Peyer's patch (tissue), 4 donors: ENCODE measurements at places on chromosomes 4 and X.

DNA sequence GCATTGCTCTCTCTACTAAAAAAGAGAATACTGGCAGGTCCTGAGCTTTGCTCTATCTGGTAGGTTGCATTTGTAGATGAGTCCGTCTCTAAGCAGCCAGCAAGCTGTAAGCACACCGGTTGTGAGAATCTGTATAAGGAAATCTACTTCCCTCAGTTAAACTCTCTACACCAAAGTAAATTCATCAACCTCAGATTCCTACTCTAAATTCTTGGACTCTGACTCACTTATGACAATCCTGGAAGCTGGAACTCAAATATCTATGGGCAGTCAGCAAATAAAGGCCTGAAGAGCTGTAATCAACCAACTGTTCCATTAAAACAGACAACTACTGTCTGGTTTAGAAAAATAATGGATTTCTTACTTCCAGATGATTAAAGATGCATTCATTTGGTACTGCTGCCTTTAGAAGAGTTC, 37.9 kb downstream of the FAT1 start:
- DNase-seq: no peak

GRCh38 chrX:31429915-31430314, 358.1 kb upstream of the FTHL17 start:
- no peak for DNase-seq

DNA sequence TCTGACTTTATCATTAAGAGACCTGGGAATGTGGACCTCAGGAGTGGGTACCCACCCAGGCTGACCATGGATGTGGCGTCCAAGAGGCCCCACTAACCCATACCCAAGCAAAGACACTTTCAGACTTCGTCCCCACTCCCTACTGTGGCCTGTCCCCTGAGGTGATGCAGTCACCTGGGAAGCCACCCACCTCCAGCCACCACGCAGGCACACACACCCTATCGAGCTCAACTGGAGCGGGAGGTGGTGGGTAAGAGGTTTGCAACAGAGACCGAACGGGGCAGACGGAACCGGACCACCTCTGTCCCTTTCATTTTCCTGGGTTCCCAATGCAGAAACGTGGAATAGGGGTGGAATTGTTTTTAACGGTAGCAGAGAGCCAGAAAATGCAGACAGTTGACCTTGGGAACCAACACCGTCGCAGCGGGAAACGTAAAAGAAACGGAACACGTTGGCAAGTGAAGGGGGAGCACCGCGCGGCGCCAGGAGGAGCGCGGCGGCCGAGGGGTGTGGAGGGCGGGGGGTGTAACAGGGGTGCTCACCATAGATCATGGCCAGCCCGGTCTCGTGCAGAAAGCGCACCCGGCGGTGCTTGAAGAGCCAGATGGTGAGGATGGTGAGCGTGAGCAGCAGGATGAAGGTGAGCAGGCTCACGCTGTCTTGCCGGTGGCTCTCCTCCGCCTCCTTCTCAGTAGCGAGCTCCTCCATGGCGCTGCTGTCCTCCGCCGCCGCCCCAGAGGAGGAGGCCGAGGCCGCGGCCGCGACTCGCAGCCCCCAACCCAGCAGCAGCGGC, 559 bp downstream of the SLC9A7 start:
- no peak for DNase-seq

DNA sequence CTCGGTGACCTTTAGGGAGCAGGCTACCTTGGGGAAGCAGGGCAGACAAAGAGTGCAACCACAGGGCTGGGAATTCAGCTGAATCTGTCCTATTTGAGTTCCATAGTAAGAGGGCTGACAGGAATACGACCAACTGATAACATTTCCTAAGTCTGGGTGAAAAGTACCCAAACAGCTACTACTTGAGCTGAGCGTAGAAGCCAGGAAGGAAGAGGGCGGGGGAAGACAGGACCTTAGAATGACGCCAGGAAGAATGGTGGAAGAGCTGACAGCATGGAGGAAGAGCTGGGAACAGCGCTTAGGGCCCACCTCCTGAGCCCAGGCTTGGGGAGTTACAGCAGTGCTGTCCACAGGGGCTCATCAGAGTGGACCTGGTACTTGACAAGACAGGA, 14.4 kb downstream of the MECP2 start:
- no peak for DNase-seq

GRCh38 chrX:88135735-88136134, 611.3 kb upstream of the CPXCR1 start:
- no peak for DNase-seq
